ENCODE measurements at places on chromosomes 16 and 17.

- DNase-seq: no peak
These were observed 3.8 kb upstream of the DNAH2 start for GRCh38 chr17:7713782-7714181.

DNA sequence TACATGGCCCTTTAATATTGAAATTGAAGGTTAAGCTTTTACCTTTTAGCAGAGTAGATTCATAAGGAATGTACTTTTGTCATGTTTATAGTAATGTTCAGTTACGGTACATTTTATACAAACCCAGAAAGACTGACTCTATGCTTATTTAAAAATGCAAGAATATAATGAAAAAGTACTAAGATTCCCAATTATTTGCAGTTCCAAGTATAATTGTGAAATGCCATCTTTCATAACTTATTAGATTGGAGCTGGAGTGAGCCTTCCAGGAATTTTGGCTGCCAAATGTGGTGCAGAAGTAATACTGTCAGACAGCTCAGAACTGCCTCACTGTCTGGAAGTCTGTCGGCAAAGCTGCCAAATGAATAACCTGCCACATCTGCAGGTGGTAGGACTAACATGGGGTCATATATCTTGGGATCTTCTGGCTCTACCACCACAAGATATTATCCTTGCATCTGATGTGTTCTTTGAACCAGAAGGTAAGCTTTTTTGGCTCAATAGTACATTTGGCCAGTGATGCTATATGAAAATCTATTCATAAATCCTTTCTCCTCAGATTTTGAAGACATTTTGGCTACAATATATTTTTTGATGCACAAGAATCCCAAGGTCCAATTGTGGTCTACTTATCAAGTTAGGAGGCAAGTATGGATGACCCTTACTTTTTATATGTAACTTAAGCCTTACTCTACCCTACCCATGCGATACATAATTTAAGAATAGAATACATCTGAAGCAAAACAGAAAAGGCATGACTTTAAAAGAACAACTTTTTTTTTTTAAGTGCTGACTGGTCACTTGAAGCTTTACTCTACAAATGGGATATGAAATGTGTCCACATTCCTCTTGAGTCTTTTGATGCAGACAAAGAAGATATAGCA lies 4.2 kb downstream of the SRSF2 start:
- DNase-seq: no peak

DNA sequence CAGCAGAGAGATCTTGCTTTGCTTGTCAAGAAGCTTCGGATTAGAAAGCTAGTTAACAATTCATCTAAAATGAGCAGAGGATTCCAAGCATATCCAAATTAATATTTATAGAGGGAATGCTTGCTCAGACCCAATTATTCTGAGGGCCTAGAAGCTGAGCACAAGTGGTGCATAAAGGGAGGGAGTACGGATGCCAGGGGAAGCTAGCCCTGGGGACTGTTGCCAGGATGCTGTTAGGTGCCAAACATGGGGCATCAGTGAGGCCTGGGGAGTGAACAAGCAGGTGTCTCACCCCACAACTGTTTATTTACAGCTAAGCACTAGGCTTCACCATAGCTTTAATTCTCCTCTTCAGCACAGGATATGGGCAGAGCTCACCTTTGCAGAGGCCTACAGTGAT lies 684.1 kb upstream of the C16orf82 start:
- DNase-seq: no peak

GRCh38 chr17:80943346-80944145 lies 48.1 kb upstream of the CHMP6 start:
- DNase-seq: no peak

GRCh38 chr17:75240394-75241142 lies 20.8 kb downstream of the GGA3 start:
- peak; percentile 28 for DNase-seq

DNA sequence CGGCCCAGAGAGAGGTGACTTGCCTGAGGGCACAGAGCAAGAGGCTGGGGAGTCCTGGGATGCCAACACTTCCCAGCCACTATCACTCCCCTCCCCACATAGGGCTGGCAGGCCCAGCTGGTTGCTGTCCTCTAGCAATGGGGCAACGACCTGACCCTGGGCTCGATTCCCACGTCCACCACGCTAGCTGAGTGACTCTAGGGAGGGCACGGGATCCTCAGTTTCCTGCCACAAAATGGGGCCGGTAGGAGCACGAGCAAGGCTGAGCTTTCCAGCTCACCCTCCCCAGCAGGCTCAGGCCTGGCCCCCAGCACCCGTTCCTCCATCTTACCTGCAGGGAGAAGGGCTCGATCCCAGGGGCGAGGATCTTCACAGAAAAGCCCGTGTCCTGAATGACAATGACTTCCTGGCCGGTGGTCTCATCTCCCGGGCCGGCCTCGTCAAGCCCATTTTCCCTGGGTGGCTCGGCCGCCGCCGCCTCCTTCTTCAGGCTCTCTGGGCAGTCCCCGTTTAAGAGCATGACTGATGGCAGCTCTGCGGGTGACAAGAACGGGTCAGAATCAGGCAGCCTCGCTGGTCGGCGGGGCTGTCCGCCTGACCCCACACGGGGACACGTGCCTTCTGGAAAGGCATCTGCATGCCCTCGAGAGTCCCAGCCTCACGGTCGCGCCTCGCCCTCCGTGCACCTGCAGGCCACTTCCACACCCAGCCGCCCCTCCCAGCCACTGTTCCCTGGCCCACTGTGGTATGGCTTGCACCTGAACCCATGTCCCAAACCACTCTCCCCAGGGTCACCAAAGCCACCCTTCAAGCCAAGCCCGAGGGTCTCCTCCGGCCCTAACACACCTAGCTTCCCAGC lies 7.3 kb downstream of the CLUH start:
- DNase-seq: no peak

DNA sequence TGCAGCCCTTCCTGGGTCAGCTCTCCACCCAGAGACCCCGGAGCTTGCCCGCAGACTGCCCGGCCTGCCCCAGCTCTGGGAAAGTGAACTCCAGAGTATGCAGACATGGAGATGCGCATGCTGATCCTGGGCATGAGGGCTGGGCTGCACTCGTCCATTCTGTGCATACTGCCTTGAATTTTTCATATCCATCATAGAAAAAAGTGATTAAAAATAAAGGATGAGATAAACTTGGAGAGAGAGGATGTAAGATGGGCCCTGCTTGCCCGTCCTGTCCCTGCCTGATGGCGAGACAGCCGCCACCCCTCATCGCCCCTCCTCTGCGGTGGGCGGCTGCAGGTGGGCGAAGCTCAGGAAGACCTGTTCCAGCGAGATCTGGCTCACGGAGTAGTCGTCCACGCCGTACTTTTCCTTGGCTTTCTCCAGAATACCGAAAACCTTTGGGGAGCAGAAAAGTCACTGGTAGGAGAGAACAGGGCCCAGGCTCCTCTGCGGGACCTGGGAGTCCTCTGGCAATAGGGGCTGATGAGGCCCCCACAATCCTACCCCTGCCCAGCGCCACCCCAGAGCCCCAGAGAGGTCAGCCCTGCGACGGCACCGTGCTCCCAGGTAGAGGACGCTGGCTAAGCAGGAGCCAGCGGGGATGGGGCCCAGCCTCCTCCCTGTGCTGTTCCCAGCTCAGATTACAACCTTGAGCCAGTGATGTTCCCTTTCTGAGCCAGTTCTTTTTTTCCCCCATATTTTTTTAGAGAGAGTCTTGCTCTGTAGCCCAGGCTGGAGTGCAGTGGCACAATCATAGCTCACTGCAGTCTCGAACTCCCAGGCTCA lies 8.7 kb upstream of the RNPS1 start:
- no peak for DNase-seq

DNA sequence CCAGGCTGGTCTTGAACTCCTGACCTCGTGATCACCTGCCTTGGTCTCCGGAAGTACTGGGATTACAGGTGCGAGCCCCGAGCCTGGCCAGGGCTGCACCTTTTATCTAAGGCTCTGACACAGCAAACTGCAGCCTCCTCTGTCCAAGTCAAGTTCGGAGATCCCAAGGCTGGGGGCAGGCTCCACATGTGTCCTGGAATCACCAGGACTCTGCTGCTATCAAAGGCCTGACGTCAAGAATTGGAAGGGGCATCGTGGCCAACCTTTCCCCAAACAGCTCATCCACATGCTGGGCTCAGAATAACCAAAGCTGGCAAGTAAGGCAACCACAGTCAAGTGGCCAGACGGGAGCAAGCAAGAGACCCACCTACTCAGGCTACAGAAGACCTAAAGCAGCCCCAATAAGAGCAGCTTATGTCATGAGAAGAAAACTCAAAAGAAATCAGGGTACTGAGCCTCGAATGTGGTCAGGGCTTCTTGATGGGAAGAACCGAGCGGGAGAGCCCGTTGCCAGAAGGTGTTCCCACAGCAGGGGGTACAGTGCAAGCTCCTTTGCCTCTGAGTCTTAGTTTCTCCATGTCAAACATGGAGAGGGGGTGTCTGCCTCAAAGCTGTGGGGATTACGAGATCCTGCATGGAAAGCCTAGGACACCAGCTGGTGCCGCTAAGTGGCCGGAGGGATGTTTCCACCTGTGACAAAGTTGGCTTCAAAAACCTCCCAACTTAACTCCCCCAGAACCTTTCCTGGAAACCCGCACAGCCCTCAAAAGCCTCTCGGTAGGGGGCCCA lies 7.9 kb downstream of the MYBBP1A start:
- DNase-seq: no peak

- DNase-seq: no peak
These were observed 480.4 kb downstream of the CDH8 start for GRCh38 chr16:61555718-61556441.

DNA sequence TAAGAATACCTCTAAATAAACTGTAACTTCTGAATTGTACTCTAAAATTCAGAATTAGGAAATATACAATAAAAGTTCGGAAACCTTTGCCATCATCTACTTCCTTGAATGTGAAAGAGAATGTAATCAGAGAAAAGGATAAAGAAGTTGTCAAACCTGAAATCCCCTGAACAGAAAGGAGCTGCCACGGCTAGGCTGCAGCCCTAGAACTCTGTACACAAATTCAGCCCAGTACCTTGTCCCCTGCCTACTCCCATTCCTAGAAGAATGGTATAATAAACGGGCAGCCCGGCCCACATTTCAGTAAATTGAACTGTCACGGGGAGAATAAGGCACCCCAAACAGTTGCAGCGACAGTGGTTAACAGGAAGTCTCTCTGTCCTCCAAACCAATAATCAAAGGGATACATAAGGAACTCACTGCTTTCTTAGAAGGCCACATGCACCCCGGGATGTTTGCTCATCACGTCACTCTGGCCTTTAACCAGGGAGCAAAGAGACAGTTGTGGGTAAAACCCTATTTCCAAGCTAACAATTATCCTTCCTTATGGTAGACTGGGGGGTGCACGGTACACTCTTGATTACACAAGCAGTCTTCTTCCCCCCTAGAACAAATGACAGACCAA lies 24.3 kb upstream of the RFFL start:
- DNase-seq: no peak

DNA sequence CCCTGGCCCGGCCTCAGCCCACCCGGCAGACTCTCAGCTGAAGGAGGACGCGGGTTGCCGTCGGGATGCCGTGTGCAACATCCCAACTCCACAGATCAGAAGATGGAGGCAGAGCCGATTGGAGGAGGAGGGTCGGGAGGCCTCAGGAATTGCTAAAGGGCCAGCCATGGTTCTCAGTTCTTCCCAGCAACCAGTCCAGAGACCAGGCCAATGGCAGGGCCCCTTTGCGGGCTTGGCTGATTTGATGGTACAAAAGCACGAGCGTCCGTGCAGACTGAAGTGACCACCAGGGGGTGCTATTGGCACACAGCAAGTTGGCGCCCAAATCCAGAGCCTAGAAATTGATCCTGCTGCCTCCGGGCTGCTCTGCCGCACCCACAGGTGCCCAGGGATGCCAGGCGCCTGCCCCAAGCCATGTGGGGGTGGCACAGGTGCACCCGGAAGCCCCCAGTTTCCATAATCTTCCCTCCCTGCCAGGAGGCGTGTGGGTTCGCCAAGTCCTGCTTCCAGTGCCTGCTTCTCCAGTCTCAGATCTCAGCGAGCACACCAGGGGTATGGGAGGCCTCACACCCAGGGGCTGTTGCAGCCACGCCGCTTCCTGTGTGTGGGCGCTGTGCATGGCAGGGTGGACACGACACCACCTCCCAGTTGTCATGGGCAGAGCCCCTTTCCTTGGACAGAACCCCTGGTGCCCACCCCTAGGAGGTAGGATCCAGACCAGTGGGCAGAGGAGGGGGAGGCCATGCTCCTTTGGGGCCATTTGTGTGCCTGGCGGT lies 7.1 kb upstream of the TEX19 start:
- DNase-seq: peak; percentile 67

- DNase-seq: no peak
These were observed 9.0 kb downstream of the NTAN1 start for GRCh38 chr16:15046692-15047376.

DNA sequence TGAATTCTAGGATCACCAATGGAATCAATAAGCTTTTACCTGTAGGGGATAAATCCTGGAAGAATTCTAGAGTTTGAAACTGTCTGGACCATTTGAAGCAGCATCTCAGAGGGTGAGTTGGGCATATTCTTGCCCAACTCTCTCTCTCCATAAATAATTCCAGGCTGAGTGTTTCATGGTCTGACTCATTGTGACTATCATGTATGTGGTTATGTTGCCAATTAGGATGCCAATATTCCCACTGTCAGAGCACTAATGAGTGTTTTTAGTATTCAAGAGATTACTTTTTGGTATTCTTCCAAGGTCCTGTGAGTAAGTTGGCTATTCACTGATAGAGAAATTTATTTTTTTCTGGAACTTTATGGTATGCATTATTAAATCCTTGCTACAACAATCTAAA lies 456.9 kb downstream of the TOX3 start:
- no peak for DNase-seq

DNA sequence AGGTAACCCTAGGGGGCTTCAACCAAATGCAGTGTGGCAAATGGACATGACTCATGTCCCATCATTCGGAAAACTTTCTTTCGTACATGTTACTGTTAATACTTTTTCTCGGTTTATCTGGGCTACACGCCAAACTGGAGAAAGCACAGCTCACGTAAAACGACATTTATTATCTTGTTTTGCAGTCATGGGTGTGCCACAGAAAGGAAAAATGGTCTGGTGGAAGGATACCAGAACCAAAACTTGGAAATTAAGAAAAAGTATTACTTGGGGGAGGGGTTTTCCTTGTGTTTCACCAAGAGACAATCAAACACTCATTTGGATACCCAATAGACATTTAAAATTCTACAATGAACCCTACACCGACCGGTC lies 23.6 kb downstream of the ALOX15B start:
- no peak for DNase-seq

DNA sequence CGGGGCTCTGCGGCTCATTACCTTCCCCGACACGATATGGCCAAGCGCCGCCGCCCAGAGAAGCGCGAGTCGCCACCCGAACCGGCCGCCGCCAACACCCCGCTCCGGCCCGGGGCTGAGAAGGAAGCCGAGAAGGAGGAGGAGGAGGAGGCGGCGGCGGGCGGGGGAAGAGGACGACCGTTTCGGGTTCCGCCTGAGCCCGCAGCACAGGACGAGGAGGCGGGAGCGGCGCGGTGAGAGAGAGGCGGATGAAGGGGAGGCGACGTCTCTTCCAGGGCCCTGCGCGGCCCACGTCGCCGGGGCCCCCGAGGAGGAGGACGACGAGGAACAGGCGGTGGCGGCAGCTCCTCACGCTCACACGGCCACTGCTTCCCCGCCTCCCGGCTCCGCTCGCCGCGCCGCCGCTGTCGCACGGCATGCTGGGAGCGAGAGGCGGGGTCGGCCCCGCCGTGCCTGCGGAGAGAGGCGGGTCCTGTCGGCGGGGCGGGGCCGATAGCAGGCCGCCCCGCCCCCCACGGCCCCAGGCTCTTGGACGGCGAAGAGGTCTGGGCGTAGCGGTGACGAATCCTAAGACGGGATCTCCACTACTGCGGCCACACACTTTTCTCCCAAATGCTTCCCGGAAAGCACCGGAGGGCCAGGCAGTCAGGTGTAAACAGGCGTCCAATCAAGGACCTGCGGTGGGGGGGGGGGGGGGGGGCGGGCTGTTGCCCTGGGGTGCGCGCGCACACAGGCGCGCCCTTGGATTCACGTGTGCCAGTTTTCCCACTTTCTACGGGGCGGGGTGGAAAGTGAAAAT lies 97.3 kb upstream of the METTL9 start:
- DNase-seq: peak; percentile 99
